ENCODE measurements at places on chromosomes 7 and 10.

GRCh38 chr7:73769481-73770001 is 529 bp downstream of the CLDN3 start:
- peak; percentile 77 for DNase-seq

- no peak for DNase-seq
Observed at GRCh38 chr7:139735466-139735865, 42.3 kb downstream of the HIPK2 start.

DNA sequence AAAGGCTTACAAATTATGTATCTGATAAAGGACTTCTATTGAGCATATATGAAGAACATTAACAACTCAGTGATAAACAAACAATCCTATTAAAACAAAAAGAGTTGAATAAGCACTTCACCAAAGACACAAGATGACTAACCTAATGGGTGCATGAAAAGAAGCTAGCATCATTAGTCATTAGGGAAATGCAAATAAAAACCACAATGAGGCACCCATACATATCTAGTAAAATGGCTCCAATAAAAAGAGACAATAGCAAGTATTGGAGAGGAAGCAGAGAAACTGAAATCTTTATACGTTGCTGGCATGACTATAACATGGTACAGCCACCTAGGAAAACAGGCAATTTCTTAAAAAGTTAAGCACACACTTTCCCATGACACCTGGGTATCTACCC is 77.6 kb upstream of the ZMIZ1 start:
- DNase-seq, result no peak

- no peak for DNase-seq
Observed at GRCh38 chr10:125549653-125550052, 133.3 kb downstream of the TEX36 start.

DNA sequence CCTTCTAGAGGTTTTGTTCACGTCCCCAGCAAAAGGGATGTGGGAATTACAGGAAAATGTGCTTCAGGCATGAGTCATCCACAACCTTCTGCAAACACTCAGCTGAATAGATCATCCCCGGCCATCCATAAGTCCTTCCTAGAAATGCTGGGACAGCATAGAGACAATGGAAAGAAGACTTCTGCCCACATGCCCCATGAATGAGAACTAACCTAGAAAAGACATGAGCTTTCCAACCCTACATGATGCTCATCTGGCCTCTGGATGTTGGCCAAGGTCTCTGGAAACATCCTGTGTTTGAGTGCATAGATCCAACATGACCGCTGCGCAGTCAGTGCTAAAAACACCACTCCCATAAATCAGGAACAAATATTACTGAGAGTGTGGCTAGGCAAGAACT is 277.5 kb downstream of the PLXNA4 start:
- no peak for DNase-seq

DNA sequence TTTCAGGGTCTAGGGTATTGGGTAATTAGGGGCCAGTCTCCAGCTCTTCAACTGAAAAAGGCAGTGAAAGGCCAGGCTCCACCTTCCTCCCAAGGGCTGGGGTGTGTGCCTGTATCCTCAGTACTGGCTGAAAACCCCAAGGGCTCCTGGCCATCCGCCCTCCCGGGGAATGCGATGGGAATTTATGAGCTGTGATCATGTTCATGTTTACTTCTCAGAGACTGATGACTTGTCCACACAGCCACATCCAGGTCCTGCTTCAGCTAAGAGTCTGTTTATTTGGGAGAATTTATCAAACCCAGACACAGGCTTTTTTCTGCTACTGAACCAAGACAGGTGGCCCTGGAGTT is 91.7 kb downstream of the CCDC3 start:
- no peak for DNase-seq

DNA sequence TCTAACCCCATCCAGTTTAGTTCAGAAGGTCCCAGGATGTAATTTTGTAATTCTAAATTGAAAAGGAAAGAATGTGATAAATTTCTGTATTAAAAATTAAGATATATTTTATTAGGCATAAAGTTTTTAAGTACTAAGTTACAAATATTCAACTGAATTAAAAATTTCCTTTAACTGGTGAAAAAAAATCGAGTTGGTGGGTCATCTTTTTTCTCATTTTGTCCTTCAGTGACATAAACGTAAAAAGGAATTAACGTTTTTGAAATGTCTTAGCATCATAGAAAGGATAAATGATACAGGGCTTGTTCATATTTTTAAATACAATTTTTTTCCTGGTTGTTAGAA is 88.5 kb downstream of the BTRC start:
- DNase-seq, result no peak

GRCh38 chr7:113606325-113606724 is 312.5 kb downstream of the PPP1R3A start:
- DNase-seq, result no peak

DNA sequence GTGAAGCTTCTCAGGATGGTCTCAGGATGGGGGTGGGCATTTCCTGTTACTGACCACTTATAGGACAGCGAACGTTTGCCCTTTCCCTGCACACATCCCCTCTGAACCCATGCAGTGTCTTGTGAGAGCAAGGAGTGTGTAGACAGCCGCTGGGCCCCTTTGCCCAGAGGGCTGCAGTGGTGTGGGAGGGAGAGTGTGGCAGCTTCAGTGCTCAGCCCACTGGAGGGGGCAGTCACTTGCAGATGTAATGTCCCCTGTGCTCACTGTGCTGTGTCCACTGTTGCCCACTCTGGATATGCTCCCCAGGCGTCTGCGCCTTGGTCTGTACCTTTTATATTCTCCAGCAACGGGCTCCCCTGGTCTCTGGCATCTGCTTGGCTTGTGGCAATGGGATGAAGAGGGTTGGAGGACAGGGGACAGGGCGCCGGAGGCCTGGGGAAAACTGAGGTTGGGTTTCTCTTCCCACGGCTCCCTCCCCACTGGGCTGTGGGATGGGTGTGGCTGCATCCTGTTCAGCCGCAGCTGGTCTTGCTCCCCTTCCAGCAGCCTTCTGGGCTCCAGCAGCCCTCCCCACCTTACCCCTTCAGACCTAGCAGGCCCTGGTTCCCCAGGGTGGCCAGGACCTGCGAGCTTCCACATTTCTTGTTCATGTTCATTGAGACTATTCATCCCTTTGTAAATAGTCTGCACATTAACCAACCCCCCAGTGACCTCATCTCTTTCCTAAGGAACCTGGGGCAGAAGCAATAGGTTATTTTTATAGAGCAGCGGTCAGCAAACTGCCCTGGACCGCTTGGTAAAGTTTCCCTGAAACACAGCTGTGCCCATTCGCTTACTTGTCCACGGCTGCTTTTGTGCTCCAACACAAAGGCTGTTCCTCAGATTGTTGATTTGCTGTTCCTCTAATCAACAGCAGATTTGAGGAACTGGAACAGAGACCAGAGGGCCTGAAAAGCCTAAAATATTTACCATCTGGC is 6.1 kb downstream of the ZNF789 start:
- no peak for DNase-seq

GRCh38 chr10:43225004-43225786 is 41.7 kb downstream of the RASGEF1A start:
- DNase-seq, result no peak

DNA sequence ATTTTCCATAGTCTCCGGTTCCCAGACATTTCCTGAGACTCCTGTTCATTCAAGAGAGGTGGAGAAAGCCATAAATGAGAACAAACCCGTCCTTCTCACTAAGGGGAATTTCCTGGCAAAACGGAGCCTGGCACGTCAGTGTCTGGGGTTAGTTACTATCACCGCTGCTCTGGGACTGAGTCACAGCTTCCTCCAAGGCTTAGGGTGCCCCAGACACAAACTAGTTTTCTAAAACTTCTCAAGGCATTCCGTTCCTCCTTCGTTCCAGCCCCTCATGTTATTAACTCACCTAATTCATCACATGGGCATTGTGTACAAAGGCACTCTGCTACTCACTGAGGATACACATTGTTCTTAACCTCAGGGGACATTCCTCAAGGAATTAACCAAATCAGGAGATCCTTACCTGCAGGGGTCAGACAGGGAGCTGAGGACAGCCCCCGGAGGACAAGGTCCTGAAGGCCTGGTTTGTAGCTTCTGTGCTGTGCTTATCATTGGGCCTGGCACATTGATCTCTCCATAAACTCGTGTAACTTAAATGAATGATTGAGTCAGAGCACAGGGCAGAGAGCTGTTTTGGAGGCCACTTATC is 103.0 kb upstream of the KLF6 start:
- DNase-seq, result no peak

DNA sequence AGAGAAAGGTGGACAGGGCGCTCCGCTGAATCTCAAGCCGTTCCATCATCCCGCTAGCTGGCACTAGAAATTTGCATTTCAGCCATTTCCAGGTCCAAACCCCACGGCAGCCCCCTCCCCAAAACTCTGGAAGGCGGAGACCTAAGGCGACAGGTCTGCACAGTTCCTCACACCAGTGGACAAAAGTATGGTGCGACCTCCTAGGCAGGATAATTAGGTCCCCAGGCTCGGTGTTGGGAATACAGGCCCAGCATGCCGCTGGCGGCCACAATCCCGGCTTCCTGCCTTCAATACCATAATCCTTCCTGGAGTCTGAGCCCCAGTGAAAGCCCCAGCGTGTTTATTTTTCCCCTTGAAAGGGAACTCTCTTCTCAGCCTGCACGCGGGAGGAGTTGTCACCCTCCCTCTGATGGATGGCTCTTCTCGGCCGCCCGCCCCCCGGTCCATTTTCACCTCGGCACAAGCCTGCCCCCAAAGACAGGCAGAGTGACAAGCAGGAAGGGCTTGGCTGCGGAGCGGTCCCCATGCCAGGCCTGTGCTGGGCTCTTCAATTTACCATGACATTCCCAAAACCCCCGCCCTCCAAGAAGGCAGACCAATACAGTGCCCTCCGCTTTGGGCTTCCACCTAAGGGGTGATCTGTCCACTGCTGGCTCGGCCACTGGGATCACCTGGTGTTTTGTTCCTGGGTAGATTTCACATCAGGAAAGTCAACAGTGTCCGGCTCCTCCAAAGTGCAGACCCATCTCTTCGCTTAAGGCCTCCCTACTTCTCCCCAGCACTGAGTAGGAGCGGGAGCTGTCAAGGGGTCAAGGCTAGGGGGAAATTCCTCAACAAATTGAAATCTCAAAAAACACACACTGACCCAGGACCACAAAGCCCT is 2.2 kb downstream of the FGFR2 start:
- DNase-seq, result no peak

- no peak for DNase-seq
Observed at GRCh38 chr10:110273474-110273873, 31.2 kb downstream of the SMNDC1 start.

GRCh38 chr7:84043661-84044191 is 150.9 kb downstream of the SEMA3A start:
- DNase-seq, result no peak

DNA sequence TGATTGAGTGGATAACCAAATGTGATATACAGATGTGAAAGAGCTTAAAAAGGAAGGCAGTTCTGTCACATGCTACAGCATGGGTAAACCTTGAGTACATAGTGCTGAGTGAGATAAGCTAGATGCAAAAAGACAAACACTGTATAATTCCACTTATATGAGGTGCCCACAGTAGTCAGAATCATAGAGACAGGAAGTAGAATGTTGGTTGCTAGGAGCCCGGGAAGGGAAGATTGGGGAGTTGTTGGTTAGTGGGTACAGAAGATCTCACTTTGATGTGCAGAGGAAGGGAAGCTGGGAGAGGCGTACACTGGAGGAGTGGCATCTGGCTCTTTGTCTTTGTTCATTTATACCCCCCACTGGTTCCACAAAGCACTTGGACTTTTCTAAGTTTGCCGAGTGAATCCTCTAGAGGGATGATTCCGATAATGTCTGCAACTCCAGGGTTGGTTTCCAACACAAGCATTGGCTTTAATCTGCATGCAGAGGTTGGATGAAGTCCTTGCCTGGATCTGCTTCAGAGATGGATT is 39.5 kb downstream of the TSPAN14 start:
- DNase-seq, result no peak

DNA sequence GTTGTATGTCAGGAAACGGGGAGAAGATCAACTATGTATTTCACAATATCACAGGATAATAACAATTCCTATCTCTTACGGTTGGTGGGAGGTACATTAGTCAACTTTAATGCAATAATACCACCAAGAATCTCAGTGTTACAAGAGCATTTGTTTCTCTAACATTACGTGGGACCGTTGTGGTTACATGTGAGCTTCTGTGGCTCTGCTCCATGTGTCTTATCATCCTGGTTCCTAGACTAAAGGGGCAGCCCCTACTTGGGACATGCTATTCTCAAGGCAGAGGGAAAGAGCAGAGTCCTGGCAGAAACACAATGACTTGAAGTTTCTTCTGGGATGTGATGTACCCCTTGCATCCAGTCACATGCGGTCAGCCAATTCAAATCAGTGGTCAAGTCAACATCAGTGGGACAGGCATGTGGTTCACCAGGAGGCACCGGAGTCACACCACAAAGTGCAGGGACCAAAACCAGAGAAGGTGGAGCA is 2.5 kb upstream of the ZNF22 start:
- DNase-seq, result no peak

- DNase-seq, result no peak
Observed at GRCh38 chr7:18756378-18757050, 261.0 kb downstream of the HDAC9 start.

DNA sequence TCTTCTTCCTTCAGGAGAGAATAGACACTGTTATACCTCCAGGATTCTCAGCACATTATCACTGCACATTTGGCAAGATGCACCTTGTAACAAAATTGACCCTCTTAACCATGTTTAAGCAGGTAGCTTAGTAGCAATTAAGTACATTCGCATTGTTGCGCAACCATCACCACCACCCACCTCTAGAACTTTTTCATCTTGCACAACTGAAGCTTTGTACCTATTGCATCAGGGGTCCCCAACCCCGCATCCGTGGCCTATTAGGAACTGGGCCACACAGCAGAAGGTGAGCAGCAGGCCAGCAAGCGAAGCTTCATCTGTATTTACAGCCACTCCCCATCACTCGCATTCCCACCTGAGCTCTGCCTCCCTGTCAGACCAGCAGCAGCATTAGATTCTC is 29.9 kb upstream of the SMURF1 start:
- DNase-seq, result no peak

DNA sequence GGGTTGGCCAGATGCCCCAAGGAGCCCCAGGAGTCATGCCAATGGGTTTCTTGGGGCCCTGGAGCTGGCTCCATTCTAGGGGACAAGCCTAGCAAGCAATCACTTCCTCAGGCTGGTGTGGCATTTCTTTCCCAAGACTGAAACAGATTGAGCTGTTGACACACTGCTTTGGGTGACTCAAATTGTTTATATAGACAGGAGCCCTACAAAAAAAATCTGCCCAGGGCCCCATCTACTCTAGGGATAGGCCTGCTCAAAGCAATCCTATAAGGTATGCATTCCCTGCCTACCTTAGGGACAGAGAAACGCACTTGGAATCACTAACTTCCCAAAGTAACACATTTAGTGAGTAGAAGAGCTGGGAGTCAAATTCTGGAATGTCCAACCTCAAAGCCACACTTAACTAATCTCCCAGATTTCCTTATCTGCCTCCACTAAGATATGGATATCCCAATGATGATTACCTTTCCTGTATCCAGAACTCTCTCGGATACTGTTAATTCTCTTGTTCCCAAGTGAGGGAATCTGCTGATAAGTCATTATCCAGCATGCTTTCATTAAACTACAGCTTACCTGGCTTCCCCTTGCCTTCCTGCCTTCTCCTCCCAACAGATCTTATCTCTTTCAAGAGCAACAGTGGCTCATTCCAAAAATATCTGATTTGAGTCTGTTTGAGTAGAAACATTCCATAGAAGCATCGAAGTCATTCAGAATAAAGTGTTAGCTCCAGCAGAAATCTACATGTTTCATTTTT is 3.1 kb downstream of the ABLIM1 start:
- no peak for DNase-seq

- no peak for DNase-seq
Observed at GRCh38 chr10:32418572-32418971, 27.4 kb upstream of the CCDC7 start.

- DNase-seq, result no peak
Observed at GRCh38 chr10:122301055-122301810, 30.1 kb downstream of the BTBD16 start.

GRCh38 chr10:69537449-69537848 is 35.8 kb downstream of the NEUROG3 start:
- DNase-seq, result no peak

Data from NCI-H2081 (cell line).